ENCODE measurements at places on chromosomes 6 and 20.
A peak's percentile ranks its signal among the peaks of the same experiment; 100 is the strongest.

DNA sequence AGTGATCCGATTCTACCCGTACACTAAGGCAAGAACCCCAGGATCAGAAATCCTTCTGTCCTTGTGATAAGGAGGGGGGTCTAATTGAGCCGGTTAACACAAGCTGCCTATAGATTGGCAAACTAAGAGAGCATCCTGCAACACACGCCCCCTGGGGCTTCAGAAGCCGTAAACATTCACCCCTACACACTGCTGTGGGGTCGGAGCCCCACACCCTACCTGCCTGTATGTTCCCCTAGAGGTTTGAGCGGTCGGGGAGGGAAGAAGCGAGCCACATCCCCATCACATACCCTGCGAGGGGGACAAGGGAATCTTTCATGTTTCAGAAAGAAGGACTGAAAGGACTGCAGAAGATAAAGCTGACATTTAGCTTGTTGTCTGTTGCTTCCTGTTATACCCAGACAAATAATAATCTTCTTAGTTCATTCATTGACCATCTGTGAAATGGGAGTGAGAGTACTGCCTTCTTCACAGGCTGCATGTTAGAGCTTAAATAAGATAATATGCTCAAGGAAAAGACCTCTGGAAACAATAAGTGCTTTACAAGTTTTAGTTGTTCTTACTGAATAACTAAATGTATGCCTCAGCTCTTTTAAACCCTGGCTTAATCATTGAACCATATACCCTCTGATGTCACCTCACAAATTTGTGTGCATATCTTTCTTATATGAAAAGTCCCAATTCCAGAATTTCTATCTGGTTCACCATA, 74.2 kb upstream of the RNF217 start:
- no peak for DNase-seq

DNA sequence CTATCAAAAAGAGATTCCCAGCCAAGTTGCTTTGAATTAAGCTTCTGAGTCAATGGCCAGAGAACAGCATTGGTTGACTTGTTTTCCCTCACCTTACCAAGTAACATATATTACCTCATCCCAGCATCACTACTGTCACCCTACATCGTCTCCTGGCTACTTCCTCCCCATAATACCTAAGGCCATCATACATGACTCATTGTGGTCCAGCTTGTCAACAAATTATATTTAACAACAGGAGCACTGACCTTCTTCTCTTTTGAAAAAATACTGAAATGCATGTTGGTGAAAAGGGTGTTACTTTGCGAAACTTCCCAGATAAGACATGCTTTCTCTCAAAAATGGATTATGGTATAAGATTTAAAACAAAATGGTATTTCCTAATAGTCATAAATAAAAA, 106.9 kb downstream of the TBX18 start:
- DNase-seq, result no peak

DNA sequence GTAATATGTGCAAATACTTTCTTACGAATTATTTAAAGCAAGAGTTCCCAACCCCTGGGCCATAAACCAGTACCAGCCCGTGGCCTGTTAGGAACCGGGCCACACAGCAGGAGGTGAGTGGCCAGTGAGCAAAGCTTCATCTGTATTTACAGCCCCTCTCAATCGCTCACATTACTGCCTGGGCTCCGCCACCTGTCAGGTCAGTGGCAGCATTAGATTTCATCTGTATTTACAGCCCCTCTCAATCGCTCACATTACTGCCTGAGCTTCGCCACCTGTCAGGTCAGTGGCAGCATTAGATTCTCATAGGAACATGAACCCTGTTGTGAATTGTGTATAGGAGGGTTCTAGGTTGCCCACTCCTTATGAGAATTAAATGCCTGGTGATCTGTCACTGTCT, 142.0 kb downstream of the RNASET2 start:
- DNase-seq, result no peak

DNA sequence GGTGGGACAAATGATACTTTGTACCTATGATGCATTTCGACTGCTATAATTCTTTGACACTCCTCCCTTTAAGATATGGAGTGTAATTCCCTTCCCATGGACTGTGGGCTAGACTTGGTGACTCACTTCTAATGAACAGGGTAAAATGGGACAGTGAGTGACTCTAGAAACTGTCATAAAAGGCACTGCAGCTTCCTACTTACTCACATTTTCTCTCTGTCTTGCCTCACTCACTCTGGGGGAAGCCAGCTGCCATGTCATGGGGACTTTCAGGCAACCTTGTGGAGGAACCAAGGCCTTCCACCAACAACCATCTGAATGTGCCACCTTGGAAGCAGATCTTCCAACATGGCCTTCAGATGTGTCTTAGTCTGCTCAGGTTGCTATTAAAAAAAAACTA, 12.9 kb upstream of the GFOD1 start:
- DNase-seq, result no peak

DNA sequence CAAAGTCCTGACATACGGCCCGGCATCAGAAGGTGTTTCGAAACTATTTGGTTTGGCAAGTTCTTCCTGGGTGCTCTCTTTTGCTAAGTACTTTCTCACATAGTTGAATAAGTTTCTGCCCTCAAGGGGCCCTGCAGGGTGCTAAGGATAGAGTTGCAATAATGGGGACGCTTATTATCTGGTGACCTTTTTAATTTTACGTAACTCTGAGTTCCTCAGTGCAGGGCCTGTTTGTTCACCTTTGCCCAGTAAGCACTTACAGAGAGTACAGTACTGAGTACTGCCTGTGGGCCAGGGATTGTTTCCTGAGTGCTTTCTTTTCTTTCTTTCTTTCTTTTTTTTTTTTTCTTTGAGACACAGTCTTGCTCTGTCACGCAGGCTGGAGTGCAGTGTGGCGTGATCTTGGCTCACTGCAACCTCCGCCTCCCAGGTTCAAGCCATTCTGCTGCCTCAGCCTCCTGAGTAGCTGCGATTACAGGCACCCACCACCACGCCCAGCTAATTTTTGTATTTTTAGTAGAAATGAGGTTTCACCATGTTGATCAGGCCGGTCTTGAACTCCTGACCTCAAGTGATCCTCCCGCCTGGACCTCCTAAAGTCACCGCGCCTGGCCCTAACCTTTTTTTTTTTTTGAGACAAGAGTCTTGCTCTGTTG, 4.5 kb upstream of the PXMP4 start:
- peak; percentile 58 for DNase-seq

- DNase-seq, result no peak
Observed at GRCh38 chr6:130138116-130138908, 84.4 kb downstream of the SAMD3 start.

GRCh38 chr6:140078561-140079125, 704.2 kb upstream of the CITED2 start:
- DNase-seq, result no peak

GRCh38 chr6:27591699-27592480, 119.0 kb upstream of the ZNF184 start:
- DNase-seq, result no peak

DNA sequence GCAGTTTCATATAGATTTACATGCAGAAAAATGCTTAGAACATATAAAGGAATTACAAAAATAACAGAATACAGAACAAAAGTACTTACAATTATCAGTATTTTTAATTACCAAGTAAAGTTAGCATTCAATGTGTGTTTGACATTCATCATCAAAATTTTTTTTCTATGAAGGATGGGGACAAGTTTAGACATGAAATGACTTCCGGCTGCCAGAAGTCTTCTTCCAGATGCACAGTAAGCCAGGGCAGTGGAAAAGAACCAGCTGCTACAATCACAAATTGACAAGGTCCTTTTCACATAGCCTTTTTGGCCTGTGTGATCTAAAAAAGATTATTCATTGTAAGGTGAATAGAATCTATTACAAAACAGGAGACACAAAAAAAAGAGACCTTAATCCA, 73.8 kb downstream of the HUS1B start:
- no peak for DNase-seq

GRCh38 chr6:83192871-83193746, at the start of the genes PGM3 and RWDD2A:
Gene PGM3, minus strand, starts transcription at chr6:83193265. Its CDS starts 2,253 bp downstream, at chr6:83191012.
Gene RWDD2A, plus strand, starts transcription at chr6:83193357. Its CDS starts 1,095 bp downstream, at chr6:83194452.
- DNase-seq, result peak; percentile 90

DNA sequence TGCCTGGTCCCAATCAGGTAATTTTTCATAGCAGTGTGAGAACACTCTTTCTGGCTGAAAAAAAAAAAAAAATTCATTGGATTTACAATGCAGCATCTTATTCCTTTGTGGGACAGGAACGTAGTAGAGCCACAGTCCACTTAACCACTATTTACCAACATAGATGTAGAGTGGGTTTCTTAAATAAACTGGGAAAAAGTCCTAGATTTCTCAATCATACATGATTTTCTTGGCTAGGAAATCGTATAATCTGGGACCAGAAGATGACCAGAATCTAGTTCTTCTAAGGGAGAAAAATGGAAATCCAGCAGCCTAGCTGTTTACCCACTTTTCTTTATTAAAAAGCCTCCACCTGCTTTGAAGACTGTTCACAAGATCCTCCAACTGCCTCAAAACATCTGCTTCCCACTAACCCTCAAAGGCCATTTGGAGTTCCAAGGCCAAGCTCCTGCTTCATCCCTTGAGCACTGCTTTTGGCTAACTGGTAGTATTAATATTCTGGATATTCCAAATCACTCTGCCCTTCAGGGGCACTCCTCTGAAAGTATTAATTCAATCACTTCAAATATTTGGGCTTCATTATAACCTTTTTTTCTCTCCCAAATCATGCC, 70.4 kb downstream of the FYN start:
- no peak for DNase-seq

DNA sequence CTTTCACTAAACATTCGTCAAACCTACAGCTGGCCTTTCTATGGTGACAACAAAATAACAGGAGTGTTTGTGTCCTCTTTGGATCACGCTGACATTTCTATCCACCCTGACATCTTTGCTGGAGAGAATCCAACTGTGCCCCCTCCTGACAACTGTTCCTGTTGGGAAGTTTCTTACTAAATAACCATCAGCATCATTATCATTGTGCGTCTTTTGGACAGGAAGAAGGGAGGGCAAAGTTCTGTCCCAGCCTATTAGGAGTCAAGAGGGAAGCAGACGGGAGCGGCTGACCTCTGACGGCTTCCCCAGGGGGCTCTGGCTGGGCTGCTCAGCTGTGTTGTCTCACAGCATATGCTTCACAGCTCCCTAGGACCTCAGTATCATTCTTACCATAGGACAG, 195.9 kb upstream of the SULF2 start:
- DNase-seq, result no peak

DNA sequence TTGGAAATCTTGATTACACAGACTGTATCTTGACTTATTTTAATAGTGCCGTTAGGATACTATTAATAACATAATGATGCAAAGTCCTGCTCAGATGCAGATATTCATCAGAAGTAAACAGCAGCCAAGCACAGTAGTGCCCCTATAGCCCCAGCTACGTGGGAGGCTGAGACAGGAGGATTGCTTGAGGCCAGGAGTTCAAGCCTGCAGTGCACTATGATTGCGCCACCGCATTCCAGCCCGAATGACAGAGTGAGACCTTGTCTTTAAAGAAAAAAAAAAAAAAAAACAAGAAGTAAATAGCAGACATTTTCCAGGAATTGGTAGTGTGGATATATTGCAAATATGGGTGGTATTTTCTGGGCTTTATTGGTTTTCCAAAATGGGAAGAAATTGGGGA, 61.8 kb downstream of the TULP4 start:
- no peak for DNase-seq

- no peak for DNase-seq
Observed at GRCh38 chr6:4352322-4352669, 216.9 kb upstream of the ECI2 start.

DNA sequence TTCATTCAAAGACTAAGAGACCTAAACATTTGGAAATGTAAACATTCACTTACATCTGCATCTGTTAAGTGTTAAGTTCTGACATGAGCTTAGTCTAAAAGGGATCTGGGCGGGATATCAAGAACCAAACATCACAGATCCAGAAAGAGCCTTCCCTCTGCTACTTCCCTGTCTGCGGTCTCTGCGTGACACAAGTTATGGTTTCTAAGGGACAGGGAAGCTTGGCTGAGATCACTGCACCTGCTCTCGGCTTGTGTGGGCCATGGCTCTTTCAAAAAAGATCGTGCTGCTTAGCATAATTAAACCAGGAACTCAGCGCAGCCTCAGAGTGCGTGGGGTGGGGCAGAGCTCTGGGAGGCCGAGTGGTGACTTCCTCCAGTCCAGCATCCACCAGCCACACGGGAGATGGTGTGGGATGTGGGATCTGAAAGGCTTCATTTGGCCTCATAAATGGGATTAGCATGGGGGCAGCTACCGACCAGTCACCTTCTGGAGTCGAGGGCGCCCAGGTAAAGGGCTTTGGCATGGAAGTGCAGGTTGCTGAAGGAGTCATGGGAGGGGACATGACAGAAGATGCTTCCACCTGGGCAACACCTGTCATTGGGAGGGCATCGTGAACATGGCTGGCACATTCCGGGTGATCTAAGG, 16.7 kb upstream of the RAMACL start:
- DNase-seq, result no peak

DNA sequence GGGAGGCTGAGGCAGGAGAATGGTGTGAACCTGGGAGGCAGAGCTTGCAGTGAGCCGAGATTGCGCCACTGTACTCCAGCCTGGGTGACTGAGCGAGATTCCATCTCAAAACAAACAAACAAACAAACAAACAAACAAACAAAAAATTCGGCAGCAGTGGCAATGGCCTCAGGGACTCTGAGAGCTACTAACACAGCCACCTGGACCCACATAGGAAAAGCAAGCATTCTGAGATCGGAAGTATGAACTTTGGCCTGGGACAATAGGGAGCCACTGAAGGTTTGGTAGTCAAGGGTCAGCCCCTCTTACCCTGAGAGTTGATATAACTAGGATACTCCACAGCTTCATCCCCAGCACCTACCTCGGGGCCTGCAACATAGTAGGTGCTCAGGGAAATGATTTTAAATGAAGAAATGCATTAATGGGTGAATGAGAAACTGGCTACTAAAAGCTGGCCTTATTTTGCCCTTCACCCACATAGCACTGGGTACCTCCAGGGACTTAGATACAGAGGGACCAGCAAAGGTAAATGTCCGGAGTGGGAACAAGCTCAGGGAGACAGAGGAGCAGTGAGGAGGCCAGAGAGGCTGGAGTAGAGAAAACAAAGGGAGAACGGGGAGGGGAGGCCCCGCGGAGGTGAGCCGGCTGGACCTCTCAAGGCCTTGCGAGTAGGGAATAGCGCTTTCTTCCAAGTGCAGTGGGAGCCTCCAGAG, 46.6 kb upstream of the PTGIS start:
- DNase-seq, result no peak

GRCh38 chr6:37277001-37277409, 19.1 kb upstream of the TMEM217 start:
- no peak for DNase-seq

GRCh38 chr20:24337551-24337950, 131.9 kb upstream of the SYNDIG1 start:
- DNase-seq, result no peak

DNA sequence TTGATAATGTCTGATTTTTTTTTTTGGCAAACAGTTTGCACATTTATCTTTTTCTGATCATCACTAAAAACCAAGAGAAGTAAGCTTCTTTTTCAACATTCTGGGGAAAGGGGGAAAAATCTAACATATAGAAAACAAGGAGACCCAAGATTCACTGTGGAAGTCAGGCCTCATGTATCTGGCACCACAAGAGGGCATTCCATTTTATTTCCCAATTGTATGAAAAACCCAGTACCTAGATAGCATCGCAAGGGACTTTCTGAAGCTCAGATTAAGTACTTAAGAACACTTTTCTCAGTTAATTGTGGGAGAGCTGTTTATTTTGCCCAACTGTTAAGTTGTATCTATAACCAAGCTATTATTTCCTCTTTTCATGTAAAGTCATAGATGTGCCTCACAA, 152.9 kb downstream of the KLHL32 start:
- no peak for DNase-seq

Data from HuH-7.5 (cell line).